ENCODE measurements at places on chromosomes 2 and 18. TPM values are rescaled to one million over a fixed set of nuclear protein-coding genes. Genes with fewer than 3 reads are reported as not detected.
A peak's percentile ranks its signal among the peaks of the same experiment; 100 is the strongest.

- no peak for DNase-seq
Measured at GRCh38 chr2:15704086-15704787, 112.6 kb downstream of the DDX1 start.

DNA sequence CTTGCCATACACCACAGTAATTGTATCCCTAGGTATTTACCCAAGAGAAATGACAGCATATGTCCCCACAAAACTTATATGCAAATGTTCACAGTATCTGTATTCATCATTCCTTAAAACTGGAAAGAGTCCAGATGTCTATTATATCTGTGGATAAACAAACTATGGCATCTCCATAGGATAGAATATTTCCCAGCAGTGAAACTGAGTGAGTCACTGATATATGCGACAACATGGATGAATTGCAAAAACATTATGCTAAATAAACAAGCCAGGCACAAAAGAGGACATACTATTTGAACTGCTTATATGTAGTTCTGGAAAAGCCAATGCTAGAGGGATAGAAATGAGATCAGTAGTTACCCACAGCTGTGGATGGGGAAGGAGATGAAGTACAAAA lies 359.4 kb upstream of the DSEL start:
- DNase-seq, result no peak

GRCh38 chr18:69981948-69982347 lies 34.3 kb upstream of the CD226 start:
- DNase-seq, result no peak

DNA sequence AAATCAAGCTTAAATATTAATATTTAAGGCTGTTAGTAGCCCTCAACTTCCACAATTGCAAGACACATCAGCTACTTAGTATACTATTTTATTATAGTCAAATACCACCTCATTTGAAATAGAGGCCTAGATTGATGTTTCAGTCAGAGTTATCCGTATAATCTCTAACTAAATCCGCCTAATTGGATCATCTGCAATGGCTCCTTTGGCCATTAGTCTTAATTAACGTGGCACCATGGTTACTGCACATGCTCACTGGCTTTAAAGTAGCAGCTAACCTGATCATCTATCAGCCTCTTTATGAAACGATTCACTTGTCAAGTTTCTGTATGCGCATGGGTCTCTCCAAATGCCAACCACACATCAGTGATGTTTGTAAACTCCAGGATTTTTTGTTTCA lies 112.3 kb downstream of the COLEC12 start:
- no peak for DNase-seq

GRCh38 chr2:4791488-4791887 lies 900.7 kb upstream of the SOX11 start:
- no peak for DNase-seq

GRCh38 chr2:119134775-119135174 lies 23.8 kb downstream of the C1QL2 start:
- DNase-seq, result no peak

GRCh38 chr2:118374974-118375755 lies 286.9 kb downstream of the INSIG2 start:
- DNase-seq, result no peak

- no peak for DNase-seq
Measured at GRCh38 chr2:112073875-112074274, 18.8 kb downstream of the TMEM87B start.

DNA sequence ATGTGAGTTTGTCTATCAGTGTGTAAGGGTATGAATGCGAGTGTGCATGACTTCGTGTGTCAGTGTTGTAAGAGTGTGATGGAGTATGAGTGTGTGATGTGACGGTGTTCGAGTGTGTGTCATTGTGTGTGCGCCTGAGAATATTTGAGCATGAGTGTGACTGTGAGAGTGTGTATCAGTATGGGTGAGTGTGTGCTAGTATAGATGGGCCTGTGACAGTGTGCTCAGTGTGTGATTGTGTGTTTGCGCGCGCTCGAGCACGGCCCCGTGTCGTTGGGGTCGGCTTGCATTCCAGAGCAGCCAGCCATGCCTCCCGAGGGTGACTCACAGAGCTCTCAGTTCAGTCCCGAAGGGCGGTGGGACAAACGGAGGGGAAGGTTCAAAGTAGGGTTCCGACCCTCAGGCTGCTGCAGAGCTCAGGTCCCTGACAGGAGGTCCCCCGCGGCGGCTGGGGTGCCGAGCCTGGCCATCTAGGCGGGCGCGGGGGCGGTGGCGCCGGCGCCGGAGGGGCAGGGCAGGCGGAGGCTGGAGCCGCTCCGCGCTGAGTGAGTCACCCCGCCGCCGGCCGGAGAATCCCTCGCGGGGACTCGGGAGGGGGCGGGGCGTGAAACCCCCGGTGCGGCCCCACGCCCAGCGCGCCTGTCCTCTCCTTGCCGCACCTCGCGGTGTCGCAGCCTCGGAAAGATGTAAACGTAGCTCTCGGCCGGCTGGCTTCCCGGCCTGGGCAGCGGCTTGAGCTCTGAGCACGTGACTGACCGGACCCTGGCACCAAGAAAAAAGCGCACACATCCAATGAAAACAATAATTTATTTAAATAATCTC lies 3.8 kb downstream of the DLX2 start:
- peak; percentile 55 for DNase-seq

DNA sequence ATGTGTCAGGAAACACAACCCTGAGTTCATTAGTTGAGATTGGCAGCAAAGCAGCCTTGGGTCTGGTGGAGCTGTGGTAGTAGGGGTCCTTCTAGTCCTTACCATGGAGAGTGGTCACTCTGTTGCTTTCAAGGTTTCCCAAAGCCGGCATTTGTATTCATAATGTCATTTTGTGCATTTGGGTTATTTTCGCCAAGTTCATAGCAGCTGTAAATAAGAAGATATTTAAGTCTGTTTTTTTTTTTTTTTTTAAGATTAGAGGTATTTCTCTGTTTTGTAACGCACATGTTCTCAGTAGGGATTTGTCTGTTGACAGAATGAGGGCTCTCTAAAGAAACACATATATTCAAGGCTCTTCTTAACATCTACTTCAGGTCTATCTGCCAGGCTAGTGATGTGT lies 114.1 kb downstream of the PRPF40A start:
- no peak for DNase-seq

DNA sequence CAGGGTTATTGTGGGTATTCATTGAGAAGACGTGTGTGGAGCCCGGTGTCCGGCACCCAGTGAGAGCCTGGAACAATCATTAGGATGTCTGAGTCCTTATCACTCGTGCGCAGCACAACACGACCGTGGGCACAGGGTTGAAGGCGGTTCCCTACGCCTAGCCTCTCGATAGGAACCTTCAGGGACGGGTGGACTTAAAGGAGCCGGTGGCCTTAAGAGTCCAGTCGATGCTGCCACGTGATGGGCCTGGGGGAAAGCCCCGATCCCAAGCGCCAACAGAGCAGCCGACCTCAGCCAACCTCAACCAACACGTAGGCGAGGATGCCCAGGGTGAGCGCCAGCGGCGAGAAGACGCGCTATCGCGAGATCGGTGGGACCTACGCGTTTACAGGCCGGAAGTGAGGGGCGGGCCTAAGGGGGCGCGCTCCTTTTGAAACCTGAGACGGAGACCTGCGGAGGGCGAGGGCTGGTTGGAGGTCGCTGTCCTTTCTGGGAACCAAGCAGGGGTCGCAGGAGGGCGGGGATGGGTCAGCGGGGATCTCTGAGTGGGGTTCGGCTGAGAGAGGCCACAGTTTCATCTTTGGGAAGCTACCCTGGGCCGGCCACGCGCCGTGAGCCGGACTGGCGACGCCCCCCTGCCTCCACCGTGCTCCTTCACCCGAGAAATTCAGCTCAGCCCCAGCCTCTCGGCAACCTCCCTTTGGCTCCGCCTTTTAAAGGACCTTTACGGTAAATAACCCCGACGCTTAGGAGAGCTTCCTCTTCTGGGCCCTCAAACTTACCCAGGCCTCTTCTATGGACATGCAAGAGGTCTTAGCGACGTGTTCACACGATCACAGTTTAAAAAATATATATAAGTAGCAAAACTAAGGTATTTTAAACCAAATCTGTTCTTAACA lies 28.3 kb downstream of the WNT10A start:
- DNase-seq, result peak; percentile 73

GRCh38 chr2:118246726-118247125 lies 158.5 kb downstream of the INSIG2 start:
- no peak for DNase-seq

DNA sequence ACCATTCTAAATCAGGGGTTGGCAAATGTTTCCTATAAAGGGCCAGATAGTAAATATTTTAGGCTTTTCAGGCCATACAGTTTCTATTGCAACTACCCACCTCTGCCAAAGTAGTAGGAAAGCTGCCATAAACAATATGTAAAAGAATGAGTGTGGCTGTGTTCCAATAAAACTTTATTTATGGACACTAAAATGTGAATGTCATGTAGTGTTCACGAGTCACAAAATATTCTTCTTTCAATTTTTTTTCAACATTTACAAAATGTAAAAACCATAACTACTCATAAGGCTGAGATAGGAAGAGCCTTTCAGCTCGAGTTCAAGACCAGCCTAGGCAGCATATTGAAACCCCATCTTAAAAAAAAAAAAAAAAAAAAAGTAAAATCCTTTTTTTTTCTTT lies 13.4 kb downstream of the KCNG3 start:
- DNase-seq, result no peak

DNA sequence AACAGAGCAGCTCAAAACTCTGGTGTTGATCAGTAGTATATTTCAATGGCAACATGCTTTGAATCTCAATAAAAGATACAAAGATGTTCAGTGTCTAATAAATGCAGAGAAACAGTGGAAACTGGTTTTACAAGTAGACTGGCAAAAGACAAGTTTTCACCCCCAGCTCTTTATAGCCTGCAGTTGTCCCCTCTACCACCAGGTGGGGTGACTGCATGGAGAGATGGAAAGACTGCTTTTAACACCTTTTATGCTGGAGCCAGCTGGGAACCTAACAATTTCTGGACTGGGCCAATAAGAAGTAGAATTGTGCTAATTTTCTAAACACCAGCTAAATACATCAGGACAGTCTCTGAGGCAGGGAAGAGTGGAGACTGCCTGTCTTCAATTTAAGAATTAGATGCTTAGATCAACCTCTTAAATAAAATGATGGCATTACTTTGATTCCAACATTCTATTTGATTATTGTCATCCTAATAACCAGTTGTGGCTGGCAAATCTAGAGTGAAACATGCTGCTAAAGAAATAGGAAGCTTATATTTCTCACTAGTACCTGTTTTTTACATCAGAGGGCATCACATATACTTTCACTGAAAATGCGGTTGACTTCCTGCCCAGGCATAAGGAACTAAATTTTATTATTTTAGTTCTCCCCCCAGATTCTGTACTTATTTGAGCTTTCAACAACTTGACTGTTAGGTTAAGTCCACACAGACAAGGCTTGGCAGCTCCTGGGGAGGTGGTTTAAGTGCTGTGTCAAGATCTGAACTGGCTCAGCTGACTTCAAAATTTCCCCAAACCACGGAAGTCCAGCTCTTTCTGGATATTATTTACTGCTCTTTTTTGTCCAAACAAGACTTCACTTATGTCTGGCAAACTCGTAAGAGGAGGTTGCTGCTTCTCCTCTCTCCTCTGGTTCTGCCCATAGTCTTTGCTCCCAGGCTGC lies 140.5 kb downstream of the TPGS2 start:
- DNase-seq, result no peak

- DNase-seq, result no peak
Measured at GRCh38 chr2:20052861-20053281, 1.4 kb upstream of the LAPTM4A start.

DNA sequence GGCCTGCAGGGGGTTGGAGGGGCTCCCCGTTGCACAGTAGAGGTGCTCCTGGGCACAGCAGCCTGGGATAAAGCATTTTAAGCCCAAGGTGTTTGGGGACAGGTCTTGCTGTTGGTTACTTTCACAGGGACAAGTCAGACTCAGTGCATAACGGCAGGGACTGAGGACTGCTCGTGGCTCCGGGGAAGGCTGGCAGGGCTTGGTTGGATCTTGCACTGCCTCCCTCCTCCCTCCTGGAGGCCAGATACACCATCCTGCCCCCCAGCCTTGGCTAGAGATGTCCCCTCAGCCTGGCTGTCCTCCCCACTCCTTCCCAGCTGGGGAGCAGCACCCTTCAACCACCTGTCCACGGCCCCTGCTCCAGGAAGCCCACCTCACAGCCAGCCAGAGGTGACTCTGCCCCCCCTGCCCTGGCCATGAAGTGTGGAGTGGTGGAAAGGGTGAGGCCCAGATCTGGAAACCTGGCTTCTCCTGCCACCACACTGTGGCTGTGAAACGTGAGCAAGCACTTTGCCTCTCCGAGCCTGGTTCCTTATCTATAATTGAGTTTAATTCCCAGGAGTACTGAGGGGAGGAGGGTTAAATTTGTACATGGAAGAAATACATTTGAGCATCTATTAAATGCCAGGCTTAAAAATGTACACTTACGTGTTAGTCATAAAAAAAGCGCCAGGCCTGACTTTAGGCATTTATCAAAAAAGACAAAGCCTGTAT lies 67.1 kb upstream of the TAF1B start:
- DNase-seq, result no peak

GRCh38 chr2:189542145-189542882 lies 38.3 kb downstream of the SLC40A1 start:
- DNase-seq, result no peak

GRCh38 chr2:85746321-85747004 lies 7.3 kb upstream of the ATOH8 start:
- no peak for DNase-seq

GRCh38 chr2:202638721-202639120 lies 4.0 kb downstream of the FAM117B start:
- DNase-seq, result no peak

DNA sequence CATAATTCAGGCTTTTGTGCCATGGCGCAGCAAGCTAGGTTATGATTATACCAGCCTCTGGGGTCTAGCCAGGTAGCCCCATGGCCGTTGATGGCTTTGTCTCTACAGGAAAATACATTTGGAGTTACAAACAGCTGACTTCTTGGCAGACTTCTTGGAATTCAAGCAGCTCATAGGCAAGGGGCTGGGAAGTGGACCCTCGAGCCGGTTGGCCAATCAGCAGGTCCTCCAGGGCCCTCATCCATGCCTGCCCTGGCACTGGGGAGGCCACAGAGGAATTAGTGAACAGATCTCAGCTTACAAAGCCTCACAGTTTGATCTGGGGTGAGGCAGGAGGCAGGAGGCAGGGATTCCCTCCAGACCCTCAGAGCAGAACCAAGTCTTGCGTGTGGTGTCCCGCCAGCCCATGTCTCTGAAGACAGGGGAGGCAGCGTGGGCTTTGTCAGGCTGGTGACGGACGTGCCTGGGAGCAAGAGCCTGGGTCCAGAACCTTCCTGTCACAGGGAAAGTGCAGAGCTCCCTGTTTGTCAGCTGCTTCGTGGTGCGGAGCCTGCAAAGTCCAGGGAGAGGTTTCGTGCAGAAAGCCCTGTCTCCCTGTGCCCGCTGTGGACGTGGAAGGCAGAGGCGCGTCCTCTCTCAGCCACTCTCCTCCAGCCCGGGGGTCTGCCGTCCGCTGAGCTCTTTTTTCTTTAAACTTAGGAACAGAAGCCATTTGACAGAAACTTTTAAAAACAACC lies 131.7 kb downstream of the KLHL29 start:
- DNase-seq, result no peak

DNA sequence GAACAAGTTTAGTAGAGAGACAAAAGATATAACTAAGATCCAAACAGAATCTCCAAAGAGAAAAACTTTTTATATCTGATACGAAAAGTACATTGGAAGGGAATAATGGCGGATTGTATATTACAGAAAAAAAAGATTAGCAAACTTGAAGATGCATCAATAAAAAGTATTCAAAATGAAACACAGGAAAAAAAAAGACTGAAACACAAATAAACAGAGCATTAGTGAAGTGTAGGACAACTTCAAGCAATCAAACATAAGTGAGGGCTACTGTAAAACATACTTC lies 41.1 kb upstream of the MYCN start:
- no peak for DNase-seq

COLEC11 gene
- 1.6 TPM for polyA plus RNA-seq

MROH2A gene
- polyA plus RNA-seq, result 0.24 TPM

RND3 gene
- polyA plus RNA-seq, result 60.6 TPM
